SK-N-SH (cell line): ENCODE measurements at places on chromosomes 5 and 9. TPM values are rescaled to one million over a fixed set of nuclear protein-coding genes. Genes with fewer than 3 reads are reported as not detected.

PTAR1 gene
- 4.7 and 7.8 TPM in 2 replicates for polyA plus RNA-seq

LCN10 gene
- polyA plus RNA-seq = not detected in 2 replicates

LCN12 gene
- 0.87 and 1.1 TPM in 2 replicates for polyA plus RNA-seq

PLK2 gene
- polyA plus RNA-seq = 157 and 225 TPM in 2 replicates

- no peaks in the 10 kb centered on the region for H3K27me3 ChIP-seq
- H3K4me3 ChIP-seq = no peak overlapping the region
- peak; percentile 12 for DNase-seq
- peaks cover 60% of the 10 kb centered on the region for H3K36me3 ChIP-seq
Observed at GRCh38 chr9:2837915-2838314, 6.0 kb downstream of the PUM3 start.

DNA sequence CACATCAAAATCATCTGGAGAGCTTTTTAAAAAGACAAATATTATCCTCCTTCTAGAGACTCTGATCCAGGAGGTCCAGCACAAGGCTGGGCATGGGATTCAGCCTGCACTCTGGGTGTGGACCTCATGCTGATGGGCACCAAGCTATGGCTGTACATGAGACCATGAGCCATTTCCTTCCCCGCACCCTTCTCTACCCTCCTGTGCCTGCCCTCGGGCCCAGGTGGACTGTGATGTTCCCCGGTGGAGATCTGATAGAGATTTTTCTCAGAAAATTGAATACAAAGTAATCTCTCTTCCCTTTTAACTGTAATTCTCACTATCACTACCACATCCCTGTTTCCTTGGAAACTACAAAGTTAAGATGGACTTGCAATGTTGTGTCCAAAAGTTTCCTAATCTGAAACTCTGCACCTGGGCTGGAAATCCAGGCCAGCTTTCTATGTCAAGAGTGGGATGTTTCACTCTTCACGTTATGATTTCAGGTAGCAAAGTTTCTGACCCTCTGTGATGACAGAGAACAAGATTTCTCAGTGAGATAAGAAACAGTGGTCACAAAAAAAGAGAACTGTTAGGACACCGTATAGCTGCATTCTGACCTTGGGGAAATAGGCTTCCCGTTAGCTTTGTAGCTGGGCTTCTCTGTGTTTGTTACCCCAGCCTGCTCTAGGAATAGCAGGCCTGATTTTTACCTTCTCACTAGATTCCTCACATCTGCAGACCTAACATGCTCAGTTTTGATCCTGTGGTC is 11.5 kb downstream of the SFXN1 start:
- H3K27me3 ChIP-seq = no peaks in the 10 kb centered on the region
- no peaks in the 10 kb centered on the region; the same call in 1 of the 2 replicates for H3K4me1 ChIP-seq
- DNase-seq = no peak
- H3K27ac ChIP-seq = no peak overlapping the region; the same call in 1 of the 2 replicates

GRCh38 chr9:34501889-34502425 is 20.8 kb downstream of the ENHO start:
- no peak for DNase-seq
- H3K4me1 ChIP-seq = 0 out of 2 replicates have a peak, but pooled peaks cover 6% of the 10 kb centered on the region
- H3K4me3 ChIP-seq = no peak overlapping the region; the same call in 1 of the 2 replicates
- no peak overlapping the region for H3K27ac ChIP-seq
- no peaks in the 10 kb centered on the region for H3K36me3 ChIP-seq

DNA sequence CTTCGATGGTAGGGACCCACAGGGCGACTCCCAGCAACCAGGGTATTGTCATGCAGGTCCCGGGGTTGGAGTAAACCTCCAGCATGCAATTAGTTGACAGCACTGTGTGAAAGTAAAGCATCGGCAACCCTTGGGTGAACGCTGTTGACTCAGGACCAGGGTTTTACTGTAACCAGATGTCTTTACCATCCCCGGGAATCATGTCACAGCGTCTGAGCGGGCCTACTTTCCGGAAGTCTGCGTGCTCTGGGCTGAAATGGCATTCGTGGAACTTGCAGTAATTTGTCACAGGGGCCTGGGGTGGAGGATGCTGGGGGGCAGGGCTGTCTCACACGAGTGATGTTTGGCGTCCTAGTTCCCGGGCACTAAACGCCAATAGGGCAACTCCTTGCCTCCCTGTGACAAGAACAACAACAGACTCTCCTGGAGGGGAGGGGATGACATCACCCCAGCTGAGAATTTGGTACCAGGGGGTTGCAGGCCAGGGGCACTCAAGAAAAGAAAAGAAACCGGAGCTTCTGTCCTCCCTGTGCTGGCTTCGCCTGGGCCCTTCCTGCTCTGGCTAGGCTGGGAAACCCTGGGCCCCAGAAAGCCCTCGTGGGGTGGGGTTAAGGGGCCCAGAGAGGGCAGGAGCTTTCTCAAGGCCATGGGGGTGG is 10.1 kb upstream of the UBAC1 start:
- H3K4me3 ChIP-seq = no peak overlapping the region
- peaks cover 19% of the 10 kb centered on the region; the same call in 1 of the 2 replicates for H3K4me1 ChIP-seq
- H3K36me3 ChIP-seq = no peaks in the 10 kb centered on the region

GRCh38 chr5:38719916-38720315 is 125.9 kb upstream of the OSMR start:
- no peak overlapping the region for H3K27ac ChIP-seq
- peaks cover 15% of the 10 kb centered on the region; the same call in 1 of the 2 replicates for H3K4me1 ChIP-seq
- H3K4me3 ChIP-seq = peak overlapping the region; percentile 12; the same call in 1 of the 2 replicates
- no peaks in the 10 kb centered on the region for H3K36me3 ChIP-seq
- H3K27me3 ChIP-seq = no peaks in the 10 kb centered on the region

- H3K4me3 ChIP-seq = no peak overlapping the region
- H3K36me3 ChIP-seq = no peaks in the 10 kb centered on the region
- H3K4me1 ChIP-seq = no peaks in the 10 kb centered on the region; the same call in 1 of the 2 replicates
- no peak for DNase-seq
- H3K27ac ChIP-seq = no peak overlapping the region
Observed at GRCh38 chr5:64603676-64604075, 86.6 kb upstream of the SHISAL2B start.

DNA sequence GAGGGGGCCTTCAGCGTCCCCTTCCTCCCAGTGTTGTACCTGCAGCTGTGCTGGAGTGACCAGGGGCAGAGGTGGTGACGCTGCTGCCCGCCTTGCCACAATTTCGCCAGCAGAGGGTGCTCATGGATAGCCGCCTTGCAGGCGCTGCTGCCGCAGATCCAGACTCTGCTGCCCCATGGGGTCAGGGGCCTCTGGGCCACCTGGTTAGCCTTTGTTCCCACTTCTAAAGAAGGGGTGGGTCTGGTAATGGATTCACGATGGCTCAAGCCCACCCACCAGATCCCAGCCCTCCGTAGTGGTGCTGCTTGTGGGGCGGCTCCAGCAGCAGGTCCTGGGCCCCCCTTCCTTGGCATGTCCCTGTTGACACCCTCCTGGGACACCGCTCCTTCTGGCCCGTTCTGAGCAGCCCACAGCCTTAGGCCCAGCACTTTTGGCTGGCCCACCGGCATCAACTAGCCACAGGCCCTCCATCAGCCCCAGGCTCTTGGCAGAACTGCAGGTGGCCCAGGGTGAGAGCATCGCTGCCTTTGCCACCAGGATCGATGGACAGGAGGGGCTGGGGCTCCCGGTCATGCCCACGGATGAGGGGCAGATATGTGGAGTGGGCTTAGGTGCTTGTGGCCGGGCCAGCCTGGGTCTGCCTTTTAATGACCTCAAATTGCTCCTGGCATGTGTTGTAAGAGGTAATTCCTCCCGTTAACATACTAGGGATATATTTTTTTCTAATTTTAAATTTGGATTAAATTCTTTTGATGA is 57.2 kb downstream of the COL5A1 start:
- H3K4me1 ChIP-seq = peaks cover 6% of the 10 kb centered on the region; the same call in 1 of the 2 replicates
- peak; percentile 91 for DNase-seq
- peaks cover 33% of the 10 kb centered on the region for H3K36me3 ChIP-seq
- no peaks in the 10 kb centered on the region for H3K27me3 ChIP-seq

DNA sequence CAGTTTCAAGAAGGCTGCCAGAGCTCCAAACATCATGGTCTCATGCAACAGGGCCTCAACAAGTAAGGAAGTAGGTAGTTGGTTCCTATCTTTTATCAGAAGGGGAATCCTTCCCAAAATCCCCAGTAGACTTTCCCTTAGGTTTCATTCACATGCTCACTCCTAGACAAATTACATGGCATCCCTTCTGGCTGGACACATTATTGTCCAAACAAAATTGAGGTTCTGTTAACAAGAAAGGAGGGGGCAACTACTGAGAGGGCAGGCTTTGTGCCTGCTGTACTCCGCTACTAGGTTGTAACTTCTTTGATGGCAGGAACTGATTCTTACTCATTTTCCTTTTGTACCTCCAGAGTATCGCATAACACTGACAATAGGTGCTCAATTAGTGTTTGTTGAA is 56.0 kb upstream of the OSMR start:
- H3K4me1 ChIP-seq = no peaks in the 10 kb centered on the region; the same call in 1 of the 2 replicates
- DNase-seq = no peak
- no peaks in the 10 kb centered on the region for H3K27me3 ChIP-seq
- no peak overlapping the region for H3K27ac ChIP-seq
- H3K4me3 ChIP-seq = no peak overlapping the region

DNA sequence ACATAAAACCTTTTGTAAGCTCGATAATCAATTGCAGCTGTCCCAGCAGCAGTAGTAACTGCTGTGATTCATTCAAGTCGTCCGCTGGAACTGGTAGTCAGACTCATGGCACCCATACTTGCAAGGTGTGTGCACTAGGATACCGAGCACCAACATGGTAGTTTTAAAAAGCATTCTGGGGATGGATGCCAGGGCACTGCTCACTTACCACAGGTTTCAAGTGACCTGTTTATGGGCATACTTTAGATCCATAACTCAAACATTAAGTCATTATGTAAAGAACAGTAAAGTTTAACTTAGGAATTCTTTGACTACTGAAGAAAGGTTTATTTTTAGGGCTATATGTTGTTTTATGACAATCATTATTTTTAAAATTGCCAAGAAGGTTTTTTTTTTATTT is 2277.6 kb downstream of the MAT2B start:
- no peaks in the 10 kb centered on the region for H3K4me1 ChIP-seq
- no peaks in the 10 kb centered on the region for H3K36me3 ChIP-seq
- no peak for DNase-seq
- H3K27ac ChIP-seq = no peak overlapping the region
- no peak overlapping the region for H3K4me3 ChIP-seq

- no peak for DNase-seq
- H3K36me3 ChIP-seq = no peaks in the 10 kb centered on the region
- H3K27ac ChIP-seq = no peak overlapping the region
- no peaks in the 10 kb centered on the region for H3K27me3 ChIP-seq
- no peak overlapping the region for H3K4me3 ChIP-seq
- peaks cover 15% of the 10 kb centered on the region; the same call in 1 of the 2 replicates for H3K4me1 ChIP-seq
Observed at GRCh38 chr9:93116072-93116961, 17.7 kb downstream of the NINJ1 start.

DNA sequence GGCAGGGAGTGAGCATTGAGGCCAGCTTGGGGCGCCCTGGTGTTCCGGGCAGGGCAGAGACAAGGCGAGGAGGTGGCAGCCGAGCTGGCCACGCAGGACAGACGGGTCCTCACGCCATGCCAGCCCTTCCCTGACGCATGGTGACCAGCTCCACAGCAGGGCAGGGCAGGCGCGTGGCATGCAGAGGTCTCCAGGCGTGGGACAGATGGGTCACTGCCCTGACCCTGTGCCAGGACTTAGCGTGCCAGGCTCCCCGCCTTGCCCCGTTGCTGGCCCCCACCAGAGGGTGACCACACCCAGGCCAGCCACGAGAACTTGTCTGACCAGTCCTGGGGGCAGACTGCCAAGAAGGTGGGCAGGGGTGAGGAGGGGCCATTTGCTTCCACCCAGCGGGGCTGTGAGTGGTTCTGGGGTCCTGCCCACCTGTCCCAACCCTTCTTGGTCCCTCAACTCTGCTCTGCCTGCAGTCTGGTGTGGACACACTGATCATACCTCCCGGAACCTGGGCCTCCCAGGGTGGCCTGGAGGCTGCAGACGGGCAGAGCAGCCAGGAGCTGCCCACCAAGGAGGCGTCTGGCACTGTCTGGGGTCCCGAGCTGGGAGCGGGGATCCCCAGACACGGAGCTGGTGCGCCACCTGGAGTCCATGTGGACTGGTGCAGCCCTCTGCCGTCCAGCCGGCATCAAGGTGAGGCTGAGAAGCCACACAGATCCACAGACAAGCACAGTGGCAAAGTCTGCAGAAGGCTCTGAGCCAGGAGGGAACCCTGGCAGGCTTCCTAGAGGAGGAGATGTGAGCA is at the start of gene RNF224:
Gene RNF224, plus strand, starts transcription at position 449 of the 799 bp plus-strand sequence. CDS start 834 bp downstream, outside the sequence.
- no peaks in the 10 kb centered on the region for H3K36me3 ChIP-seq
- peaks cover 54% of the 10 kb centered on the region; the same call in 1 of the 2 replicates for H3K4me1 ChIP-seq
- no peak within 1 kb of the TSS; the same call in 1 of the 2 replicates for H3K4me3 ChIP-seq
- H3K27me3 ChIP-seq = no peaks in the 10 kb centered on the region

DNA sequence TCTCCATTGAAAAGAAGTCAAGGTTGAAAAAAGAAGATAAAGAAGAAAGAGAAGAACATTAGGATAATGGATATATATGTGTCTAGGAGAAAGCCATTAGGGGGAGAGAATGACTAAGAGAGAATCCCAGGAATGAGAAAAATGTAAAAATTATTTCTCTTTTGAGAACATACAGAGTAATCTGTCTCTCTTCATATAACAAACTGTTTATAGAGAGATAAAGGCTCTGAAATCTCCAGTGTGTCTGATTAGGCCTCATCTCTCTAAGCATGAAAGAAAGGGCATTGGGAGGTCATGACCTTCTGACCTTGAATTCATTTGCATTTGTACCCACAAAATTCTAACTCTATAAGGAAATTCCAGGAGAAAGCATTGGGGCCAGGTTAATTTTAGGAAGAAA is 3.5 kb upstream of the MPDZ start:
- DNase-seq = no peak
- H3K36me3 ChIP-seq = no peaks in the 10 kb centered on the region
- H3K4me3 ChIP-seq = no peak overlapping the region
- no peaks in the 10 kb centered on the region for H3K27me3 ChIP-seq
- H3K27ac ChIP-seq = peak overlapping the region; percentile 96

GRCh38 chr5:154000703-154001102 is 38.0 kb downstream of the FAM114A2 start:
- no peaks in the 10 kb centered on the region for H3K4me1 ChIP-seq
- DNase-seq = no peak
- H3K27me3 ChIP-seq = no peaks in the 10 kb centered on the region
- H3K36me3 ChIP-seq = peaks cover 28% of the 10 kb centered on the region

- H3K4me1 ChIP-seq = peaks cover 3% of the 10 kb centered on the region; the same call in 1 of the 2 replicates
- H3K36me3 ChIP-seq = no peaks in the 10 kb centered on the region
- H3K4me3 ChIP-seq = no peak overlapping the region
- no peak overlapping the region for H3K27ac ChIP-seq
Observed at GRCh38 chr5:58641533-58641932, 58.7 kb downstream of the RAB3C start.

GRCh38 chr9:120481248-120481647 is 98.7 kb downstream of the CDK5RAP2 start:
- H3K27me3 ChIP-seq = no peaks in the 10 kb centered on the region
- no peak for DNase-seq
- H3K27ac ChIP-seq = no peak overlapping the region
- no peak overlapping the region for H3K4me3 ChIP-seq

GRCh38 chr5:180053061-180053602 is 18.4 kb downstream of the RNF130 start:
- DNase-seq = no peak
- no peak overlapping the region for H3K4me3 ChIP-seq
- no peaks in the 10 kb centered on the region for H3K27me3 ChIP-seq

- peak overlapping the region; percentile 97 for H3K27ac ChIP-seq
- no peaks in the 10 kb centered on the region for H3K36me3 ChIP-seq
- peak; percentile 68 for DNase-seq
Observed at GRCh38 chr9:94783102-94783682, 56.7 kb downstream of the AOPEP start.
